ENCODE measurements at places on chromosomes 3 and 15.
A peak's percentile ranks its signal among the peaks of the same experiment; 100 is the strongest.

GRCh38 chr3:76131396-76132153 is 346.2 kb upstream of the ZNF717 start:
- no peak for DNase-seq

- no peak for DNase-seq
Measured at GRCh38 chr3:2790266-2790815, 319.8 kb downstream of the IL5RA start.

DNA sequence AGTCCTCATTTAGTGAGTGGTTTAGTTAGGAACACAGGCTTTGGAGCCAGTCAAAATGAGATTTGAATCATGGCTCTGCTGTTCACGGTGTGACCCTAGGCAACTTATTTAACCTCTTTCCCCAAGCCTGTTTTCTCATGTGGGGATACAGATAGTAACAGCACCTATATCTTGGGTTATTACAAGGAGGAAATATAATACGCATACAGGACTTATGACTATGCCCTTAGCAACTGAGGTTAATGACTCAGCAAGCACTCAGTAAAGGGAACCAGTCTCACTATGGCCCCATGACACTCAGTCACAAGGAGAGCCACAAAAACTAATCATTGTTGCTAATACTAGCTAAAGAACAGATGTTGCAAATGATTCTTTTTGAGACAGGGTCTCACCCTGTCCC is 45.9 kb downstream of the SUMF1 start:
- DNase-seq: peak; percentile 98

GRCh38 chr3:25437953-25438352 is 9.9 kb downstream of the RARB start:
- DNase-seq: no peak

DNA sequence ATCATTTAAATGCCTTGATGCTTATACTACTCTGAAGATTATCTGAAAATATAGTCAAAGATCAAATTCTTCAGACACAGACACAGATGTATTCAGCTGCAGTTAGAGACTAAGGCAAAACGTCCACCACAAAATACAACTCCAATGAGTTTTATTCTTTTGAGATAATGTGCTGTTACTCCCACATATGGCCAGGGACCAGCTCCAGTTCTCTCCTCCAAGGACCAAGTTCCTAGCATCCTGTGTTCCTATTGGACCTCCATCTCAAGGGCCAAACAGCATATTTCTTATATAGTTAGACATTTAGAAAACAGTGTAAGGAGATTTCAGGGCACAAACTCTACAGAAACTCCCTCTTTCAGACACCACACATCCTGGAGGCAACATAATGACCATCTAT is 27.1 kb downstream of the IP6K1 start:
- no peak for DNase-seq

DNA sequence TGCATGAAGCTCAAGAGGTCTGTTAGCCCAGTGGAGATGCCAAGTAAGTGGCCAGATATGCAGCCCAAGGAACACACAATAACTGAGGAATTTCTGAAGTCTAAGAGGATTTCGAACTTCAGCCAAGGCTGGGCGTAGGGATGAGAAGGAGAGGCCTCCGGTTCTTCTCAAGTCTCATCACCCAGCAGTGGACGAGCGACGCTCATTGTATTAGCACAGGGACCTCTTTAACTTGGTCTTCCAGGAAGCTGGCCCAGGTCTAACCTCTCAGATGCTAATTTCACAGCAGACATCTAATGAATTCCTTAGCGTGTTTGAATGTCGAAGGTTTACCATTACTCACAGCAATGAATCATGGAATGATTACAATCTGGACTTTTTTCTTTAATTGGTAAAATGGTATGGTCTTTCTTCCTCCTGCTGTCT is 85.0 kb downstream of the HES1 start:
- DNase-seq: no peak

- no peak for DNase-seq
Measured at GRCh38 chr15:61641645-61642044, 412.5 kb upstream of the RORA start.

DNA sequence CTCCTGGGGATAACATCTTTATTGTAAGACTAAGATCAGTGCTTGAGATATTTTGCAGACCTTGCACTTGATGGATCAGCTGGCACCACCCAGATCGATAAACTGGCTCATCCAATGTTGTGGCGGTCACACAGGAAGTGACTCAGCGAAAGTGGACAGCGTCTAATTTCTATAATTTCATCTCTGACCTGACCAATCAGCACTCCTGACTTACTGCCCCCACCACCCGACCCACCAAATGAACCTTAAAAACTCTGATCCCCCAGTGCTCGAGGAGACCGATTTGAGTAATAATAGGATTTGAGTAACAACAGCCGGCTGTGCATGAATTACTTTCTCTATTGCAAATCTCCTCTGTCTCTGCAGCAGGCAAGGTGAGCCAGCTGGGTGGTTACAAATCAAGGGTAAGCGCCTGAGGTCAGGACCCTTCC is 62.7 kb upstream of the RNU6-1 start:
- no peak for DNase-seq

DNA sequence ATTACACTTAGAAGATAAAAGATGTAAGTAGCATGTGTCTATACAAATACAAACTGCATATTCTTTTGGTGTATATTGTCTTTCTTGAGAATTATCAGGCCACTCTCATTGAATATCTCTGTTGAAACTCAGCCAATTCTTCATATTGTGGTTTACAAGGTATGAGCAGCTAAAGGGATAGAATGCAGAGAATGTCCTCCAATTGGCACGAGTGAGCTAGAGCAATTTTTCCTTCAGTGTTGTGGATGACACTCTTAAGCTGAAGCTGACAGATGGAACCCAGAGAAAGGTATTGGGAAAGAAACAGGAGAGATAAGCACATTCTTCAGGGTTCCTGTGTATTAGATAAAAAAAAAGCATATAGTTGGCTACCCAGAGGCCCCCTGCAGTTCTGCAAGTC is 453.1 kb downstream of the EPHA3 start:
- no peak for DNase-seq

GRCh38 chr3:185887066-185887465 is 50.7 kb downstream of the TRA2B start:
- peak; percentile 39 for DNase-seq

DNA sequence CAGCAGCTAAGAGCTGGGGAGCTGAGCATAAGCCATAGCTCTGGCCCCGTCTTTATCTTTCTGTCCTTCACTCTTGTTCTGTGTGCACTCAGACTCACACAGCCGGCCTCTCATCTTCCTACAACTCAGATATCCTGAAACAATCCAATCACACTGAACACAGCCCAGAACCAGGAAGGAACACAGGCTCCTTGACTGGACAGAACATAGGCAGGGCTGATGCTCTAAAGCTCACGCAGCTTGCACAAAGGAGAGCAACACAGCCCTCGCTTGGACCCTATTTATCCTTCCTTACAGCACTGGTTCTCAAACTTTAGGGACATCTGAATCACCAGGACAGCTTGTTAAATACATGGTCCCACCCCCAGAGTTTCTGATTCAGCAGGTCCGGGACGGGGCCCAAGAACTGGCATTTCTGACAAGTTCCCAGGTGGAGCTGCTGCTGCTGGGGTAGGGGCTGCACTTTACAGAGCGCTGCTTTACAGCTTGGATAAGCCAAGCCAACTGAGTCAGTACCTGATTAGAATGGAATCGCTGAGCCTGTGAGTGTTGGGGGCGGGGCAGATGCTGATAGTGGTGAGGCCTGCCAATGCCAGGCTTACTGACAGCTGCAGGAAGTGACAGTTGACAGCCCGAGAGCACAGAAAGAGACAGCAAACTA is 65.1 kb downstream of the MRPL46 start:
- DNase-seq: no peak

DNA sequence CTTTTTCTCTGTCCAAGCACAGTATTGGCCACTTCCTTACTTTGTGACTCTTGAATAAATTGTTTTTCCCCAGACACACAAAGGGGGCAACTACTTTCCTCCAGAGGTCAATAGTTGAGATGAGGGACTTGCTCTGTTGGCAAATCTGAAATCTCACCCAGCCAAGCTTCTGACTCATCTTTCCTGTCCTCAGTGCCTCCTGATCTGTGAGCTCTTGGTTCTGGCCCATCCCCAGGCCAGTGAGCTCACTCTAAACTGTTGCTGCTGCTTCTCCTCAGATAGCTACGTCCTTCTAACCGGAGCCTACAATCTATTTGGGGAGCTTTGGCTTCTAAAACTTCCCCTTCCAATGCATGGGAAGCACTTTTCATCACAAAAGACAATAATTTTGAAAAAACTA is 50.0 kb upstream of the NMD3 start:
- DNase-seq: peak; percentile 68

DNA sequence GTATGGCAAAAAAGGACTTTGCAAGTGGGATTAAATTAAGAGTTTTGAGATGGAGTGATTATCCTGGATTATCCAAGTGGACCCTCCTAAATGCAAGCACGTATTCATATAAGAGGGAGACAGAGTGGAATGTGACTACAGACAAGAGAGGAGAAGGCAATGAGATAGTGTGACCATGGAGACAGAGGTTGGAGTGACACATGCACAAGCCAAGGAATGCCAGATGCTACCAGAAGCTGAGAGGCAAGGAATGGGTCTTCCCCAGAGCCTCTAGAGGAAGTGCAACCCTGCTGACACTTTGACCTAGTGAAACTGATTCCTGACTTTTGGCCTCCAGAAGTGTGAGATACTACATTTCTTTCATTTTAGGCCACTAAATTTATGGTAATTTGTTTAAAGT is 117.2 kb downstream of the UACA start:
- peak; percentile 14 for DNase-seq

DNA sequence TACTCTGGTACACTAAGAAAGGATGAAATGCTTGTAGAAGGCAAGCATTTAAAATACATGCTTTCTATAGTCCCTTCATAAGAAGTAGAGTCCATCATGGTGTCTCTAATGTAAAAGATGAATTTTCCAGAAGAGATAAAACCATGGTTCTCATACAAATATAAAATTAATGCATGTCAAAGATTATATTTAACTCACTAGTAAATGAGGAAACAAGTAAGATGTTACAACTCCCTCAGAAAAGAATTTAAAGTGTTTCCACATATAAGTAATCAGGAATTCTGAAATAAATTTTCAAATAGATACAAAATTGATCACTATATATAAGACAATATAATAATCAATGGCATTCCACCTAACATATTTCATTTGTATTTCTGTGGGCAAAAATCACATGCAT is 570.3 kb upstream of the CCDC54 start:
- DNase-seq: no peak

GRCh38 chr3:122219242-122219872 is 35.9 kb downstream of the CASR start:
- no peak for DNase-seq

- peak; percentile 85 for DNase-seq
Measured at GRCh38 chr15:99704444-99704838, 28.8 kb downstream of the LYSMD4 start.

DNA sequence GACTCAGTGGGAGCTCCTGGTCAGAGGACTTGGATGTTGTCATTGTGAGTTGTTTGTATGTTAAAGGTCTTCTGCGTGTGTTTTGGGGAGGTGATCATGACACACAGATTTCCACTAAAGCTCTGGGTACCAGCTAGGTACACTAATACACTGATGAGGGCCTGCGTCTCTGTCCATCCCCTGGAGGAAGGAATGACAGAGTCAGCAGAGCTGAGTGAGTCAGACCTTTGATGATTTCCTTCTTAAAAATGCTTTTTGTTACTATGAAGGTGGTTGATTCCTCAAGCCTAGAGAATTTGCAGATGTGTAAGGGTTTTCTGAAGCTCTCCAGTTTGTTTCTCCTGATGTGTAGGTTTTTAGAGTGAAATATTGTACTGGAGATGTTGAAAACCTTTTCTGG is 424.1 kb upstream of the TPM1 start:
- DNase-seq: no peak

DNA sequence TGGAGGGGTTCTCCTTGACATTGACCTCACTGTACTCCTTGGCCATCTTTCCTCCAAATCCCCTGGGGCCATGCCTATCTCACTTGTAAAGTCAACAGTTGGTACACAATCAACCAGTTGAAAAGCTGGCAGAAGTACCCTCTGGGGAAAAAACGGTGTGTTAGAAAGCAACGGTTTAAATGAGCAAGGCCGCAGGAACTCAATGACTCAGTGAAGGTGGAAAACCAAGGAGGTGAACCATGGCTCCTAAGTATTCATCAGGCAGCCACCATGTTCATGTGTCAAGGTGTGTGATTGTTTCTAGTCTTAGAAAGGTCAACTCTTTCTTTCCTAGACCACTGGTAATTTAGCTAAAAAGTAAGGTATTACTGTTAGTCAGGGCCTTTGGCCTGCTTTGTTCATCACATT is 130.9 kb upstream of the SATB1 start:
- DNase-seq: no peak

DNA sequence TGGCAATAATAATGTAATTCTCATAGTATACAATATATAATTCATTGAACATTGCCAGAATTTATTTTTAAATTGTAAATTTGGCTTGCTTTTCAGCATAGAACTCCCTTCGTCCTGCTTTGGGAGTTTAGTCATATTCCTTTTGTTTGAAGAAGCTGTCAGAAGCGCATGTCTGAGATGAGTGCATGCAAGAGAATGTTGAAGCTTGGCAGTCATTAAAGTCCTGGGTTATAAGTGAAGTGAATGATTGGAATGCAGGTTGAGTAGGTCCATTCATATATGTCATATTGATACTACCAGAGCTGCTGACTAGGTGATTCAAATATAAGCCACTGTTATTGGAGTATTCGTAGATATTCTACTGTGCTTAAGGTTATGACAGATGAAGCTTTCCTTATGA is 243.6 kb upstream of the MDFIC2 start:
- no peak for DNase-seq

GRCh38 chr3:54437271-54437670 is 314.9 kb downstream of the CACNA2D3 start:
- no peak for DNase-seq

GRCh38 chr3:60266444-60266843 is 984.8 kb downstream of the FHIT start:
- DNase-seq: no peak

DNA sequence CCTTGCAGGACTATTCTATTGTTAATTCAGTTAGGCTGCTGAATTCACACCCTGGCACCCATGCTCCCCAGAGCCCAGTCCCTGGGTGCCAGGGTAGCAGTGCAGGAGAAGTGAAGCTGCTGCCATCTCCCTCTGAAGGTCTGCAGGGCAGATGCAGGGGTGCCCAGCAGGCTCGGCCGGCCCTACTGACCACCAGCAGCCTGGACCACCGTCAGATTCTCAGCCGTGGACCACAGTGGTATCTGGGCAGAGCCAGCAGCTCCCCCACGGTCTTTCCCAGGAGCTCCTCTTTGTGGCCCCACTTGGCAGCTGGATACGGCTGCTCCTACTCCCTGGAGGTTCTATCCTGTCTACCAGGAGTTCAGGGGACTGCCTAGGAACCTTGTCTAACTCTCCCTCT is 46.8 kb downstream of the ALDH1L1 start:
- no peak for DNase-seq
